ENCODE measurements at places on chromosomes 11 and 22.

DNA sequence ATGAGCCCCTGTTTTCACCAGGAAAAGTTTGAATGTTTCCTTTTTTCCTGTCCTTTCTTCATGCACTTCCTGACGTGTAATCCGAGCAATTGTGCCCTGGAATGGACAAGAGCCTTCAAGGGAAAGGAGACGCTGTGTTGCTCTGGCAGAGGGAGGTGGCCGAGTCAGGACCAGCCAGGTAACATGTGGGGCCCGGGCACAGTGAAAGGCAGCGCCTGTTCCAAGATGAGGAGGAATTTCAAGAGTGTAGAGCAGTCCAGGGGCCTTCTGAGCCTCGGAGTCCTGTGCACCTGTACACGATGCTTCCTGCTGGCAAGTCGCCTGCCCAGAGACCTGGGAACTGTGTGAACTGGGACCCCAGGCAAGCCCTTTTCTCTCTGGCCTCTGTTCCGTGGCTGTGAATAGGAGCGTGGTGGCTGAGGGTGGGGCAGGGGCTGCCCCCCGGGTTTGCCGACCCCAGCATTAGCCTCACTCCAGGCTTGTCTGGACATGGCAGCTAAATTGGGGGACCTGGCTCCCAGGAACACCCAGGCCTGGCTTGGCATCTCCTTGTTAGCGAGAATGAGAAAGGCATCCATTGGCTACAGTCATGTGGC lies 92.0 kb downstream of the MYEOV start:
- no peak for DNase-seq

GRCh38 chr22:36885474-36885873 lies 24.7 kb downstream of the NCF4 start:
- DNase-seq: no peak

GRCh38 chr11:2561696-2562581 lies 117.1 kb downstream of the KCNQ1 start:
- DNase-seq: no peak

DNA sequence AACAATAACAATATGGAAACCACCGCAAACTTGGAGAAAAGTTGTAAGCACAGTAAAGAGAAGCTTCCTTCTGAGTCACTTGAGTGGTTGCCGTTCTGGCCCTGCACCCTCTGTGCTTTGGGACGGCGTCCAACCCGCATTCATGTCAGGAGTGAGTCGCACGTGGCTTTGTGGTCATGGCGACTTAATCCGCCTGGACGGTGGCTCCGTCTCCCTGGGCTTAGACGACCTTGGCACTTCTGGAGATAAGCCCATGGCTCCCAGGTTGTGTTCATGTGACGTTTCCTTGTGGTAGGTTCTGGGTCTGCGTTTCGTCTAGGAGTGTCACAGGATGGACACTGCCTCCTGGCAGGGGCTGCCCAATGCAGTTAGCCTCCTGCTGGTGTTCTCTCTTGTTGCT lies 40.5 kb downstream of the TPCN2 start:
- no peak for DNase-seq

- peak; percentile 21 for DNase-seq
These were observed 191.0 kb downstream of the MIAT start for GRCh38 chr22:26848244-26848920.

- no peak for DNase-seq
These were observed 7.7 kb upstream of the MMP12 start for GRCh38 chr11:102882389-102883024.

GRCh38 chr22:27576815-27577573 lies 224.6 kb downstream of the MN1 start:
- no peak for DNase-seq

DNA sequence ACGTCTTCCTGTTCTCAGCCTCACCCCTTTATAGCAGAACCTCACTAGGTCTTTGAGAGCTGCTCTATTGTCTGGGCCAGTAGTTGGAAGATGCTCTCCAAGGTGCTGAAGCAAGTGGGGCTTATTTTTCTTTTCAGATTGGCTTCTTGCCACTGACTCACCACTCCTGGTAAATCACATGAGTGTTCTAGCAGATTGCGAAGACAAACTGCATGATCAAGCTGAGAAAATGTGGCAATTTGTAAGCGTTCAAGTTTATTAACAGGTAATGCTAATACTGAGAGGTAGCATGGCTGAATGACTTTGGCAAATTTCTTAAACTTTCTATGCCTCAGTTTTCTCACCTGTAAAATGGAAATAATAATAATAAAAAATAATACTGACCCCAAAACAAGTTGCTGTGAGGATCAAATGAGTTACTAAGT lies 59.2 kb downstream of the CACNG2 start:
- peak; percentile 58 for DNase-seq

DNA sequence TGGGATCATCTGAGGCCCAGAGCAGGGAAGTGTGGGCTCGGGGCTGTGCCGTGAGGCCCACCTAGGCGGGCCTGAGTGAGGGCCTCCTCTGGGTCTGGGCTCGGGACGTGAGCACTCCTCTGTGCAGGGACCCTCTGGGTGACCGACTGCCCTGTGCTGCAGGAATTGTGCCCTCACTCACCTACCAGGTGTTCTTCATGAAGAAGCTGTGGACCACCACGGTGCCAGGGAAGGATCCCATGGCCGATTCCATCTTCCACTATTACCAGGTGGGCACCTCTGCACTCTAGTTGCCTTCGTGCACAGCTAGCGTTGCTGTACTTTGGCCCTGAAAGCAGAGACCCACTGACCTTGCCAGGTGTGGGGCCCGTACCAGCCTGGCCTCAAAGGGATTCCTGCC lies 80.5 kb downstream of the MYO7A start:
- no peak for DNase-seq

DNA sequence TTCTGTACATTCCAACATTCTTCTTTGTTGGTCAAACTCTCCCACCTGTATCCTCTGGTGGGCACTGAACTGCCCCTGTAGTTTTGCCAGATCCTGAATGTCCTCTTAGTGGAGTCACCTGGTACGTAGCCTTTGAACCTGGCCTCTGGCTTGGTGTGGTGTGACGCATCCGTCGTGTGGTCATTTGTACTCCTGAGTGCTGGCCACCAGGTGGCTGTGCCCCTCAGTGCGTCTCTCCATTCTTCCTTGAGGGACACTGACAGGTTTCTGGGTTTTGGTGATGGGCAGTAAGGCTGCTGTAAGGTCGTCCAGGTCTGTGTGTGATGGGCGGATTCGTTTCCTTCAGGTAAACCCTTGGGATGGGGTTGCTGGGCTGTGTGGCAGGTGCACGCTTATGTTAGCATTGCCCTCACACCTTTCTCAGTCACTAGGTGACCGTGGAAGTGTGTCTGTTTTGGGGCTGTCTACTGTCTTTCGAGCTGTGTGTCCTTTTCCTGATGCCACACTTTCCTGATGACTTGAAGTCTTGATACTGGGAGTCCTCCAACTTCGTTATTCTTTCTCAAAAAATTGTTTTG lies 13.6 kb upstream of the RANBP1 start:
- no peak for DNase-seq

- no peak for DNase-seq
These were observed 1173.9 kb downstream of the LRRC4C start for GRCh38 chr11:40285558-40285957.

DNA sequence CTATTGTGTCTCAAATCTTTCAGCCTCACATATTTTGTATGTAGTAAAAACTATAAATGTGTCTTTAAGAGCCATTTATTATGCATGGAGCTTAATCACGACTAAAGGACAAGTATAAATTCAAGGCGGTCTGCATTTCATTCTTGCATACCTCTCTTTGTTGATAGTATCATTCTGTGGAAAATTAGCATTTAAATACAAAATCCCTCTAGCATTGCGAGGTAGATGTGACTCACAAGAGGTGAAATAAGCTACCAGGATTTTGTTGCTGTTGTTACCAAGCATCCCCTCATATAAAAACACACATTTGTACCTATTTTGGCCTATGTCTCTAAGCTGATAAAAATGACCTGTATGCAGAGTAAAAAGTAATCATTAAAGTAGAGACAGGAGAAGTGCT lies 537.4 kb upstream of the LUZP2 start:
- DNase-seq: no peak

DNA sequence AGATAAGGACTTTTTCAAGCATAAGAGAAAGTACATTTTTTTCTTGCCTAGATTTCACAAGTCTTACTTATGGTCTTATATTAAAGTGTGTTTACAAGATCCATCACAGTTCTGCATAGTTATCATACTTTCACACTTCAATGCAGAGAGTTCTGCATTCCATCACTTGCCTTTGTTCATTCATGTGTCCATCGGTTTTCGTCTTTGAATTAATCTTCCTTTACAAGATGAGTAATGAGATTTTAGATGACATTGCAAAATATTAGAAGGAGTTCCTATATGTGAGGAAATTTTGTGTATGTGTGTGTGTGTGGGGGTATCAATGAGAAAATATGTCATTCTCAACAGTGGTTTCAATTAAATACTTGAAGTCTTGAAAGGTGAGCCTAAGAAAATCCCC lies 98.1 kb upstream of the GUCY1A2 start:
- DNase-seq: no peak

- DNase-seq: peak; percentile 56
These were observed 23.9 kb downstream of the NEFH start for GRCh38 chr22:29503811-29504372.

GRCh38 chr11:57219021-57219627 lies 17.9 kb downstream of the APLNR start:
- no peak for DNase-seq

GRCh38 chr22:44482776-44483175 lies 15.3 kb downstream of the RTL6 start:
- DNase-seq: no peak

GRCh38 chr11:95891423-95892170 lies 32.3 kb downstream of the MTMR2 start:
- no peak for DNase-seq

DNA sequence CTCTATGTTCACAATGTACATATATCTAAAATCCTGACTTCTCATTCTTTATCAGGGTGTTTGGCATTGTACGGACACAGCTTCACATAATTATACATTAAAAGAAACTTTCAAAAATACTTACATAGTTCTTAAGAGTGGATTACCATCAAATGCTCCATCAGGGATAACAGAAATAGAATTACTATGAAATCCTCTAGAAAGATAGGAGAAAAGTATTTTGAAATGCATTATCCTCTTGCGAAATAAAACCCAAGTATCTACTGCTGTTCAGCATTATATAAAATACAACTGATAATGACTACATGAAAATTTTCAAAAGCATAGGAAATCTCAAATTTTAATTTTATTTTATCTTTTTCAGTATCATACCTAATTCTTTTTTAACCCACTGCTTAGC lies 17.8 kb upstream of the CCDC34 start:
- no peak for DNase-seq

GRCh38 chr11:69010361-69010891 lies 2.6 kb downstream of the MRGPRF start:
- DNase-seq: no peak

Measured in ecto neural progenitor cell (in vitro differentiated cells).